ENCODE measurements at places on chromosomes 7 and 10.

- peaks cover 49% of the 10 kb centered on the region for H3K36me3 ChIP-seq
- no peak overlapping the region for H3K4me3 ChIP-seq
- DNase-seq: no peak
- H3K4me1 ChIP-seq: peaks cover 22% of the 10 kb centered on the region
Observed at GRCh38 chr7:30585675-30586074, 9.0 kb upstream of the GARS1 start.

DNA sequence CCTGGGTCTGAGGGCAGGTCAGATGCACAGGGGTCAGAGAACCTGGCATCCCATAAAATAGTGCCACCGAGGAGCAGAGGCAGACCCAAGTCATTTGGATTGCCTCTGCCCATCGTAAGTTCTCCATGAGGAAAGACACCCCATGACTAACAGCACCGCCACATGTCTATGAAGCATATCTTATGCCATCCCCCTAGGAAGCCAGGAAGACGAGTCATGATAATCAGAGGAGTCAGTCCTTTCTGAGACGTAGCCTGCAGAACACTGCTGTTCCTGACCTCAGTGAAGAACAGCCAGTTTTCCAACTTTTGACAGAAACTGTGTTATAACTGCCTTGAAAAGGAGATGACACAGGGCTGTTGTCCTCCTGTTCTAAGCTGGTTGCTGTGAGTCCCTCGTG is 51.2 kb downstream of the INSYN2A start:
- no peak overlapping the region for H3K4me3 ChIP-seq
- no peaks in the 10 kb centered on the region for H3K27me3 ChIP-seq
- no peaks in the 10 kb centered on the region for H3K4me1 ChIP-seq

DNA sequence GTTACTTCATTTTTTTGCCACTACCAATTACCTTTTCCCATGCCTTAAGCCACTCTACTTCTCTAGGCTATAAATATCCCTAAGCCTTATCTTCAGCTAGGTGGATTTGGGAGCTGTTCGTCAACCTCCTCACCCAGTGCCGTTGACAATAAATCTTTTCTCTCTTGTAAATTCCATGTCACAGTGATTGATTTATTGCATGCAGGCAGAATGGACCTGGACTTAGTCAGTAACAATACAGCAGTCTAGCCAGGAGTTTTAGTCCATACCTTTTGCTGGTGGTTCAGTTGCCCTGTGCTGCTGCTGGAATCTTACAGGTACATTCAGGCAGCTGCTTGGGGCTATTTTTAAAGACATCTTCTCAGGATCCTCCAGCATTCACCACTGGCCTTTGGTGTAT is 350.5 kb upstream of the NRG3 start:
- no peaks in the 10 kb centered on the region for H3K36me3 ChIP-seq
- DNase-seq: no peak
- H3K27me3 ChIP-seq: no peaks in the 10 kb centered on the region
- no peaks in the 10 kb centered on the region for H3K4me1 ChIP-seq
- H3K27ac ChIP-seq: no peak overlapping the region

DNA sequence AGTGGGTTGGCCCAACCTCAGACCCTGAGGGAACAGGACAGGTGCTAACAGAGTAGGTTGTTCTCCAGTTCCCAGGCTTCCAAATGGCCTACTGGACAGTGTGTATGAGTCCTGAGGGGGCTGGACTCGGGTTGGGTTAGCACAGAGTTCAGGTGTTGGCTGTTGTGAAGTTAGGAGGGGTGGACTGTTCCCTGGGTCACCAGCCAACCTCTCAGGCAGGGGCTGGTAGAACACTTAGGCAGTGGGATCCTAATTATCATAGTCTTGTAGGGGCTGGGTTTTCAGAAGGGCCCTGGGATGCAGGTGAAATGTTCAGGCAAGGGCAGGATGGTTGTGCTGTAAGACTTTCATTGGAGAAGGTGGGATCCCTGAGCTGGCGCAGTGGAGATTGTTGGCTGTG is 293.0 kb downstream of the ZWINT start:
- H3K36me3 ChIP-seq: peaks cover 5% of the 10 kb centered on the region
- H3K4me1 ChIP-seq: no peaks in the 10 kb centered on the region
- no peak overlapping the region for H3K27ac ChIP-seq
- no peaks in the 10 kb centered on the region for H3K27me3 ChIP-seq
- DNase-seq: no peak
